Activated CD8-positive, alpha-beta memory T cell treated with anti-CD3 and anti-CD28 coated beads for 1 hour (primary cell): ENCODE measurements at places on chromosomes 4 and X.

DNA sequence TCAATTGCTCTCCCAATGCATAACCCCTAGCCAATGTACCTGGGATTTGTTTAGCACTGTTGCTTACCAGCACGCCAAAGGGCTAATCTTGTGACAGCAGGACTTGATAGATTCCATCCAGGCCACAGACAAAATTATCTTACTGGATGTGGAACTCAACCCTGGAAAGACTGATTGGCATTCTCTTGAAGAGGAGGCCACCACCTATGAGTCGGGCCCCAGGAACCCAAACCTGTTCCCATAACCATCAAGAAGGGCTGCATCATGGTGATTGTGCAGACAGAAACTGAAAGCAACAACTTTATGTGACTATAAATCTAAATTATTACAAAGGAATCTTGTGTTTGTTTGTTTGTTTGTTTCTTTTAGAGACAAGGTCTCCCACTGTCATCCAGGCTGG is 19.9 kb upstream of the TMEM255A start:
- DNase-seq, result no peak

DNA sequence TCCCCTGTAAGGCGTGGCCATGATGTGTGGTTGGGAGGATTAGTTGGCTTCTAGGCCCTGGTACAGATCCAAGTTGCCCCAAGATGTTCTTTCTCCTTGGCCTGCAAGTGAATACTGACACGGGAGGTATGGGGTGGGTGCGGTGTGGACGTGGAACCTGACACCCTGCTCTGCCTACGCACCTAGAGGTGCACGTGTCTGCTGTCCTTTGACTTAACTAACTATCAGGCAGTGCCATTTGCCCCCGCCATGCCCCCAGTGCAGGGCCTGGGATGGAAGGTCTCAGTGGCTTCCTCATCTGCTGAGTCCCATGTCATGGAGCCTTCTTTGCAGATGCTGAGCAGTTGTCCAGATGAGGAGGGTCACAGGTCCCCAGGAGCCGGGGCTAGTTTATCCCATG is 90.8 kb downstream of the PSAPL1 start:
- no peak for DNase-seq

DNA sequence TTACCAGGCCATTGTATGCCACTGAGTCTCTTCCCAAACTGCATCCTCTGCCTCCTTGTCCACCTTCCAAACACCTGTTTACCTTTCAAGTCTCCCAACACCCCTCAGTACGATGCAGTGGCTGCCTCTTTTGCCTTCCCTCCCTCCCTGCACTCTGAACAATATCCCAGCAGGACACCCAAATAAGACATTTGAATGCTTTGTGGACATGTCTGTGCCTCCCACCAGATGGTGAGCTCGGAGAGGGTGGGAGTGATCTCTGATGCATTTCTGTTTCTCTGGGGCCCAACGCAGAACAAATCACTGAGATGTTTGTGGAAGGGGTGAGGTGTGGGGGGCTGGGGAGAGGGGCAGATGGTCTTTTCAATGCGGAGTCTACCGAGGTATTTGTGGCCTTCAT is 33.4 kb downstream of the PJA1 start:
- no peak for DNase-seq

GRCh38 chr4:15270201-15270600 is 157.6 kb upstream of the C1QTNF7 start:
- no peak for DNase-seq

DNA sequence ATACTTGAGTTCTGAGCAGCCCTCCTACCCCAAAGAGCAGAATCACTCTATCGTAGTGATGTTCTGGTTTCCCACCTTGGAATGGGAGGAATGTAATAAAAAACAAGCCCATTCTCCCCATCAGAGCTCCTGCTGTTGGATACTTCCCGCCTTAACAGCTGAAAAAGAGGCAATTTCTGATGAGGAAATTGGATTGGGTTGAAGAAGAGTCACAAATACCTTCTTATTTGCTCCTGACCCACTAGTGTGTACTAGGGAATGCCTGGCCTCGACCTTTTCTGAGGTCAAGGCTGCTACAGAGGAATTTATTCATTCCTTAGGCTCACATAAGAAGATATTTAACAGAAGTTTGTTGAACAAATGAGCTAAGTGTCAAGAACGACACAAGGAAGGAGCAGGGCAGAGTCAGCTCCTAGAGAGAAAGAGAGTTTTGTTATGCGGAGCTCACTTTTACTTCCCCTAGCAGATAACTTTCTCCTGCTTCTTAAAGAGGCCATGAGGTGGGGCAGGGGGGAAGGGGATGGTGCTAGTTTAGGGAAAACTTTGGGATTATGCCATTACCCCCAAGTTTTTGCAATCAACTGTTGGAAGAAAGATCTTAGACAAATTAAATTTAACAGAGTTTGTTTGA is 273.8 kb upstream of the CLNK start:
- no peak for DNase-seq

DNA sequence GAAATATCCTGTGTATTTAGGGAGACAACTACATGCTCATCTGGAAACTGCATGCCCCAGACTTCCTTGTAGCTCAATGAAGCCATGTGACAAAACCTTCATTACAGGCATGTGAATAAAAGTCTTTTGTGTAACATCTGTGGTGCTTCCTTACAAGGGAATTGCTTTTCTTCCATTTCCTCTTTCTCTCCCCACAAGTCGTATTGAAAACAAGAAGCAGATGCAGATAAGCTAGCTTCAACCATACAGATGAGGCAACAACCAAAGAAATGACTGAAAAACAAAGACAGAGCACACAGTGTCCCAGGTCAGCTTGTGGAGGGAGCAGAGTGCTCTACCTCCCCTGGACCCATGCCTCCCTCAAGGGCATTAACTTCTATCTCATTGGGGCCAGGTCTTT is 115.8 kb upstream of the INPP4B start:
- DNase-seq, result no peak

GRCh38 chr4:71304289-71304850 is 34.5 kb upstream of the SLC4A4 start:
- no peak for DNase-seq

DNA sequence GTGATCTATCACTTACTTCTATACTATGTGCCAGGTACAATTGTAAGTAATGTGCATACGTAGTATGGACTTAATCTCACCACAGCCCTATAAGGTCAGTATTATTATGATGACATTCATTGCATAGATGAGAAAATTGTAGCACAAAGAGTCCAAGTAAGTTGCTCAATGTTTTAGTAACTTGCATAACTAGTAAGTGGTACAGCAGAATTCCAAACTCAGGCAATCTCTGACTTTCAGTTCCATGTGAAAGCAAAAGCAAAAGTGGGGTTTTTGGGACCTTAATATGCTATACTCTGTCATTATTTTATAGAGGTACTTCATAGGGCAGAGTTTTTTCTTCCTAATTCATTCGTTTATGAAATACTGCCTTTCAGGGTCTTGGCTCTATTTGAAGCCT is 188.8 kb upstream of the VEGFC start:
- DNase-seq, result no peak

- no peak for DNase-seq
These were observed 316.7 kb downstream of the ARHGAP10 start for GRCh38 chr4:148048598-148048997.

- DNase-seq, result no peak
These were observed 646.5 kb upstream of the ACTRT1 start for GRCh38 chrX:128698573-128699181.

DNA sequence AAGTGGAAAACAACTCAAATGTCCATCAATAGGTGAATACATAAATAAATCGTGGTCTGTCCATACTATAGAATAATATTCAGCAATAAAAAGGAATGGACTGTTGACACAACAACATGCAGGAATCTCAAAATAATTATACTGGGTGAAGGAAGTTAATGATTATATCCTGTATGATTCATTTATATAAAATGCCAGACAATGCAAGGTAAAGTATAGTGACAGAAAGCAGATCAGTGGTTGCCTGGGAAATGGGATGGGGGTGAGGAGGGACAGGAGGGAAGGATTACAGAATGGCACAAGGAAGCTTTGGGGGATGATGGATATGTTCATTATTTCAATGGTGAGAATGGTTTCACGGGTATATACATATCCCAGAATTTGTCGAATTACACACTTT is 12.3 kb downstream of the PYURF start:
- no peak for DNase-seq

GRCh38 chr4:98289375-98289774 is 28.2 kb downstream of the RAP1GDS1 start:
- no peak for DNase-seq

DNA sequence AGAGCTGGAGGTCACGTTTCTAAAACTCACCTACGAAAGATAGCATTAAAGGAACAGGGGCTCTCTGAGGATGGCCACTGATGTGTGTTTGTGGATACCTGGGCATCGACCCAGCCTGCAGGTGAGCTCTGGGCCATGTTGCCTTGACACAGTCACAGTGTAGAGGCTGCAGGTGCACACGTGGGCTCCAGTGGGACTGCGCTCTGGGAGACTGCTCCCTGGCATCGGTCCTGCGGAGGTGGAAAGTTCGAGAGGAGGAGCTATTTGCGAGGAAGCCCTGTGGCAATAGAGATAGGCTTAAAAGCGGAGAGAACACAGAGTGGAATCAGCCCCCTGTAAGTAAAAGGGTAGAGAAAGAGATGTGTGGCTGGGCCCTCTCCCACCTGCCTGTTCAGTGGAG is 12.3 kb upstream of the TADA2B start:
- no peak for DNase-seq
